Activated CD4-positive, alpha-beta T cell treated with anti-CD3 and anti-CD28 coated beads for 24 hours (primary cell): ENCODE measurements at places on chromosomes 4 and X.

GRCh38 chr4:177001271-177002175 is 208.8 kb upstream of the VEGFC start:
- no peak for DNase-seq

- no peak for DNase-seq
These were observed 17.4 kb downstream of the YY2 start for GRCh38 chrX:21873063-21873775.

DNA sequence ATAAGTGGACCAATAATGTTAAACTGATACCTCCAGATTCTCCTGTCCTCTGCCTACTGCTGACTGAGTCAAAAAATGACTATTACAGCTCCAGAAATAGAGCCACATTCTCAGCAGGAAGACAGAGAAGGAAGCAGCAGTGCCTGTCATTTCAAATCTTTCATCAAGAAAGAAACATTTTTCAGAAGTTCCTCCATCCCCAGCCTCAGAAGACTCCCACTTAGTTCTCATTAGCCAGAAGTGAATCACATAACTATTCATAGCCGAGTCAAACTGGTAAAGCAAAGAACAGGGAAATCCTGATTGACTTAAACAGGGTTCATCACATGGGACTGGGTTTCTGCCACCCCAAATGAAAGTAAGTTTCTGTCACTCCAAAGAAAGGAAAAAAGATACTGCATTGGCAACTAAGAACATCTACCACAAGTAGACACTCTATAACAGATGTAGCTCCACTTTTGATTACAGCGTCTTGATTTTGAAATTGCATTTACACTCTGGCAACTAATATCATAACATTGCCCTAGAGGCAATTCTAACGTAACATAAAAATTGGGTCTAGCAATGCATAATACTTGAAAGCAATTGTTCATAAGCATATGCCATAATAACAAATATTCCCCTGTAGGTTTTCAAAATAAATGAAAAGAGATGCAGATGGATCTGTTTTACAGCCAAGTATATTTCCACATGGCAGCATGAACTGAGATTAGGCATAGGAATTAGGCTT is 599.8 kb downstream of the GALNTL6 start:
- no peak for DNase-seq

- peak; percentile 50 for DNase-seq
These were observed 14.1 kb downstream of the RPS6KA3 start for GRCh38 chrX:20252381-20253231.

DNA sequence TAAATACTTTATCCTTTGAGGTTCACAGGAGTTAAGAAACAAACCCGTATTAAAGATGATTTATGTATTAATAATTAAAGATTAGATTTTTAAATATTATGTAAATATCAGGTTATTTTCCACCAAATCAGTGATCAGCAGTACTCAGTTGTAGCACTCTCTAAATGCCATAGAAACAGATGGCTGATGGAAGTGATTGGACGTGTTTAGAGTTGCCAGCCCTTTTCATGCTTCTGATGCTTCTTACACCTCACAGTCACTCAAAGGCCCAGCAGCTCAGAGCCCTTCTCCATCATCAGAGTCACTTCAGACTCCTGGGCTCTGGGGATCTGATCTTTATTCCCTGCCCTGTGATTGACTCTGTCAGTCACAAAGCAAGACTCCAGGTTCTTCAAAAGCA is 170.1 kb upstream of the PGRMC2 start:
- no peak for DNase-seq

GRCh38 chrX:54659547-54659946 is 129.5 kb downstream of the GNL3L start:
- DNase-seq = no peak

- DNase-seq = no peak
These were observed 177.1 kb downstream of the CBR4 start for GRCh38 chr4:168832763-168833575.

- peak; percentile 3 for DNase-seq
These were observed 1.7 kb upstream of the DCTD start for GRCh38 chr4:182918791-182919302.

- DNase-seq = no peak
These were observed 19.0 kb upstream of the DHX15 start for GRCh38 chr4:24603343-24603742.

GRCh38 chr4:47154816-47155370 is 123.5 kb downstream of the GABRB1 start:
- no peak for DNase-seq

DNA sequence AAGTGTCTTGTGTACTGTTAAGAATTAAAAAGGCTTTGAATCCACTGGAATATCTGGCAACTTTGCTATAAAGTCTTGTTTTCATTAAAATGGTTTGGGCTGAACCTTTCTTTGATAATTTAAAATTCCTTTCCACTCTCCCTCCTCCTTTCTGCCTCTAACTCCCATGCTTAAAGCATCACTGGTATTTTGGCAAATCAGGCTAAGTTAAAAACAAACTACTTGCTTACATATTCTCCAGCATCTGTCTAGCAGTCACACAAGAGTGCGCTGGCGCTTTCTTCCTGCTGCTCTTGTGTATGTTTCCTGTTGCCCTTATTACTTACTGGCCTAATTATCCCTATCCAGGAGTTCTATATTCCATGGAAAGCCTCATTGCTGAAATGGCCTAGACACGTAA is 136.6 kb downstream of the VEGFC start:
- no peak for DNase-seq

- no peak for DNase-seq
These were observed 116.9 kb downstream of the EFNB1 start for GRCh38 chrX:68945603-68946228.

DNA sequence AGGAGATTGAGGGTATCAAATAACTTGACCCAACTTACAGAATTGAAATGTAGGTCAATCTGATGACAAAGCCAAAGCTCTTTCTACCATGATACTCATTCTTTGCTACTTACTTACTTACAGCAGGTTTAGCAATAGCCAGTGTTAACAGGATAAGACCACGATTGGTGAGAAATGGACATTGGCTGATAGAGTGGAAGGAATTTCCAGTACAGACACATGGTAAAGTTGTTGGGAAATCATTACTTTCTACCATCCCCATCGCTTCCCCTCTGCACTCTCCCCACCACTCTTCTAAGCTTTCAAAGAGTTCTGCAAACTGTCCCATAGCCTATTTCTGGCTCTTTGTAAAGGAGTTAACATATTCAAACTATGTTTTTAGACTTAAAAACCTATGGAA is 119.7 kb downstream of the CHRNA9 start:
- no peak for DNase-seq

GRCh38 chrX:133702230-133702629 is 283.2 kb downstream of the GPC3 start:
- no peak for DNase-seq

DNA sequence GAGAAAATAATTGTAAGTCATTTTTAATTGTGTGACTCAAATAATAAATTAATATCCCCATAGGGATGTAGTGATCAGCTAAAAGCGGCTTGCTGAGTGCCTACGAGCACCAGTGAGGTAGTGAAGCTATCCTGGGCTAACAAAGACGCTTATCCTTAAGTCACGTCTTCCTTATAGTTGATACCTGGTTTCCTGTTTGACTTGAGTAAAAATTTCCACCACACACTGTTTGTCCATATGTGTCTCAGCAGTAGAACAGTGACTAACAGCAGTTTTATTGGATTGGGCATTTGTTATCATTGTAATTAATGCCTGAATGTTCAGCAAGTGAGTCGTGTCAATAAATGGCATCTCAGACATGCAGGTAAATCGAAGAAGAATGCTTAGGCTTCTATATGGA is 241.1 kb downstream of the GRXCR1 start:
- no peak for DNase-seq

DNA sequence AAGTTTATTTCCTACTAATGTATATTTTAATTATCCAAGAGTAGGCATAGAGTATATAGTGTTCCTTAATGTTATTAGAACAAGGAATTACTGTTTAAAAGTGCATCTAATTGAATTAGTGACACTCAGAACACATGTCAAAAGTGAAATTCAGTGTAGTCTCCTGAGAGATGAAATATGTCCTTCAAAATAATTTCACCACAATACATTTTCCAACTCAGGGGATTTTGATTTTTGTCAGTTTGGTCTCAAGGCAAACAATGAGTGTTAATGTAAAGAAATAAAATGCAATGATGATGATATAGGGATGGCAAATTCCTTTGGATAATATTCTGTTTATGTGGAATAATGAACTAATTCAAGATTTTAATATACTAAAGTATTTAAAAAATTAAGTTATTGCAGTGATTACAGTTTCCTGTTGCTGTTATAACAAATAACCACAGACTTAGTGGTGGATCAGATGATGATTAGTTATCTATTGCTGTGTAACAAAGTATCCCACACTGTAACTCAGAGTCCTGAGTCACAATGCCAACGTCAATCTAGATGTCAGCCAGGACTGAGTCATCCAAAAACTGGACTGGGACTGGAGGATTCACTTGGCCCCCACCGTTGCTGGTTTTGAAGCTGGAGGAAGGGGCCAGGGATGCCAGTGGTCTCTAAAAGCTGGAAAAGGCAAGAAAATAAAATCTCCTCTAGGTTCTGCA is 148.0 kb upstream of the SLC7A11 start:
- no peak for DNase-seq

DNA sequence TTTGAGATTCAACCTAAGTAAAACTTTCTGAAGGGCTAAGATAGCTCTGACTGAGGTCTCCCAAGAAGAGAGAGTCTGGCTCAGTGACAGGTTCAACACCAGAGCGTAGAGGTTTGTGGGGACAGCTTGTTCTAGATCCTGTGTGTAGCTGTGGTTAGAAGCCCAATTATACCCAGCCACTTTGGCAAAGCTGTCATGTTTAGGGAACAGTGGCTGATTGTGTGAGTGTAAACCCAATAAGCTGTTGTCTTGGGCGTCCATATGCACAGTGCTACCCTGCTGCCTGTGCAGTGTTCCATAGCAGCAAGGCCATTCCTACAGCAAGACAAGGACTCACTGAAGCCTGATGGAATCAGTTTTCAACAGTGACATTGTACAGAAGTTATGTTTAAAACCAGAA is 11.2 kb upstream of the SCRG1 start:
- DNase-seq = no peak

DNA sequence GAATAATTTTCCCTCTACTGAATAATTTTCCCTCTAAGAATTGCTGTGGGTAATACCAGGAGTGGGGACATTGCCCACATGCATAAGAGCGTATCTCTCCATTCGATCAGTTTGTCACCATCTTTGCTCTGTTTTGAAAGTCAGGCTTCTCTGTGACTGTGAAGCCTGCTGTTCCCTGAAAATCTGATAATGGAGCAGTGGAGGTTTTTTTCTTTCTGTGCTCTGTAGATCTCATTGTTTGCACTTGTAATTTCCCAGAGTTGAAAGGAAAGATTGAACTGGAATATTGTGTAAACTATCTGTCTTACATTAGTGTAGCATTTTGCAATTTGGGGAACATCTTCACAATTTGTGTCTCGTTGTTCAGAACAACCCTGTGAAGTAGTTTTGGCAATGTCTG is 4.3 kb downstream of the ZXDB start:
- no peak for DNase-seq

DNA sequence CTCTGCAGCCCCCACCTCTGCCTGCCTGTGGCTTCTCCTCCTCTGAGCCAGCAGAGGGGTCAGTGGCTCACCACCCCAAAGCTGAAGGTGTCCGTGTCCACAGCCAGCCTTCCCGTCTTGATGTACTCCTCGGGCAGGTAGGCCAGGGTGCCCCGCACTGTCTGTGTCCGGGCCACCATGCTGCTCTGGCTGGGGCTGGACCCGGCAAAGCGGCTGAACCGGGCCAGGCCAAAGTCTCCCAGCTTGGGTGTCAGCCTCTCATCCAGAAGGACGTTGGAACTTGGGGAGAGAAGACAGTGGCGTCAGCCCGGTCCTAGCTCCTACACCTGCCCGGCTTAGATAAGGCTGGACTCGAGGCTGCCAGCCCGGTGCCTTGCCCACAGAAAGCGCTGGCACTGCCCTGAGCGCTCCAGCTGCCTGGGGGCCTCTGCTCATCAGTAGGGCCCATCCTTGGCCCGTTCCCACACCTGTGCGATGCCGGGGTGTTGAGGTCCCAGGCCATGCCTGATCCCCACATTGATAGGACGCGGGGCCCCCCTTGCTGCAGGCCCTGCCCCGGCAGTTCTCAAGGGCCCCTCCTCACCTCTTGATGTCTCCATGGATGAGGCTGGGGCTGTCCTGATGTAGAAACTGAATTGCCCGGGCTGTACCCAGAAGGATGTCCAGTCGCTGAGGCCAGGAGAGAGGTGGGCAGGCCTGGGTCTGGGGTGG is 3.2 kb downstream of the IRAK1 start:
- no peak for DNase-seq

DNA sequence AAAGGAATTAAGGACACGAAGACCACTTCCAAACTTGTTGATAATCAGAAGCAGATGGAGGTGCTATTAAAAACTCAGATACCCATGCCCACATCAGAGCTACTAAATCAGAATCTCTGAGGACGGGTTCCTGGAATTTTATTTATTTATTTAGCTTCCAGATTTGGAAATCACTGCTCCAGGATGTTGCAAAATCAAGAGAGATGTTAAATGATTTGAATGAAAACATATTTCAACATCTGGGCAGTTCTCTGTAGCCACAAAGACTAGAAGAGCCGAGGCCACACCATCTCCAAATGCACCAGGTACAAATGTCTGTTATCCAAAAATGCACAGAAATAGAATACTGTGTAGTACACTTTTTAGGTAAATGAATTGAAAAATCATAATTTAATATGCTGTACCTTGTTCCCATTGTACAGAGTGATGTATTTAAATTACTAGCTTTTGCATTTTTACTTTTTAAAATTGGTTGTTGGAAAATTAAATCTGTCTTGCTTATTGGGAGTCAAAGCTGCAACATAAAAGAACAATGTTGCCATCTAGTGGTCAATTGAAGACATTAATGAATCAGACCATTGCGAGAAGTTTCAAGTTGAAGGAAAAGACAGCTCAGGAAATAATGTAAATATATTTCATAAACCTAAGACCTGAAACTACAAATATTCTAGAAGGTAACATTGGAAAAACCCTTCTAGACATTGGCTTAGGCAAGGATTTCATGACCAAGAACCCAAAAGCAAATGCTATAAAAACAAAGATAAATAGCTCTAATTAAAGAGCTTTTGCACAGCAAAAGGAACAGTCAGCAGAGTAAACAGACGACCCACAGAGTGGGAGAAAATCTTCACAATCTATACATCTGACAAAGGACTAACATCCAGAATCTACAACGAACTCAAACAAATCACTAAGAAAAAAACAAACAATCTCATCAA is 151.3 kb upstream of the TTC29 start:
- no peak for DNase-seq

DNA sequence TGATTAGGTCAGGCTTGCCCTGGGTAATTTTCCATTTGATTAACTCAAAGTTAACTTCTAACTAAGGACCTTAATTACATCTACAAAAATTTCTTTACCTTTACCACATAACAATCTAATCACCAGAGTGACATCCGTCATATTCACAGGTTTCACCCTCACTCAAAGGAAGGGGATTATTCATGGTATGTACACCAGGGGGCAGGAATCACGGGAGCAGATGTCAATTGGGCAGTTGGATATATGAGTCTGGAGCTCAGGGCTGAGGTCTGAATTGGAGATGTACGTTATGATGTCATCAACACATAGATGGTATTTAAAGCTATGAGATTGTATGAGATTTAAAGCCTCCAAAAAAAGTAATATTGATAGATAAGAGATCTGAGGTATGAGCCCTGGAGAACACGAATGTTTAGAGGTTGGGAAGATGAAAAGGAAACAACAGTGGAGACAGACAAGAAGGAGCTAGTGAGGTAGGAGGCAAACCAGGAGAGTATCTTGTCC is 52.9 kb downstream of the PGRMC1 start:
- DNase-seq = no peak

GRCh38 chrX:1322393-1322792 is 14.2 kb upstream of the IL3RA start:
- no peak for DNase-seq
